Right ventricle myocardium superior (tissue), 1 donor: ENCODE measurements at places on chromosomes 12 and 14. TPM values are rescaled to one million over a fixed set of nuclear protein-coding genes. Genes with fewer than 3 reads are reported as not detected.

- no peak for DNase-seq
These were observed 166.7 kb downstream of the RIMBP2 start for GRCh38 chr12:130549361-130549760.

The STAB2 gene
- total RNA-seq, result 0.05 TPM

The BATF gene
- 0.62 TPM for total RNA-seq

- DNase-seq, result no peak
These were observed 30.7 kb downstream of the MAGOHB start for GRCh38 chr12:10582704-10583103.

DNA sequence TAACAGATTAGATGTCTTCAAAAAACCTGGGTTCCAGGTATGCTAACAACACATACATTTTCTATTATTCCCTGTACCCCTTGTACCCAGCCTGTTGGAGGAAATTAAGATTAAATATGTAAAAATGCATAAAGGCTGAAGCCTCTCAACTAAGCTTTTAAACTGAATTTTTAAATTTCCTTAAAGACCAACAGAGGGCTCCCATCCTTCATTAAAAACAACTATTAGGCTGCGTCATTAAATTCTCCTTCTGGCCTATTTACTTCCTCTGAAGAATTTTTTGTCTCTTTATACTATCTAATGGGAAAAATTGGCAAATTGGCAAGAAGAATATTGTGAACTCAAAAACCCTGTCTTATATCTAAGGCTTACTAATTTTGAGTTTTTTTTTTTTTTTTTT lies 21.8 kb downstream of the SENP1 start:
- DNase-seq, result no peak

DNA sequence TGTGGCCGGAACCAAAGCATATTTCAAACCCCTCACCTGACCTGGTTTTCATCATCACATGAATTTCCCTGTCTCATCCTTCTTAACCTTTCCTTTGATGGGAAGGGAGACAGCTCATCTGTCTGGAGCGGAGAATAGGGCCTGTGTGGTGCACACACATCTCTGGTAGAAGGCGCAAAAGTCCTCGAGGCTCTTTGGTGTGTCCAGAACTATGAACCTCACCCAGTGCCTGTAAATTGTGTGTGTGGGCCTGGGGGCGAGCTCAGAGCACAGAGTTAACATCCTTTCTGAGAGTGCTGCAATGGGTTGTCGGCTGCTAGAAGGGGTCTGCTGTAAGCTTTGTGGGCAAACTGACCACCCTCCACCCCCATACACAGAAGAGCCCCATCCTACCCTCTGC lies 749 bp downstream of the GALNT6 start:
- DNase-seq, result no peak

The LRTM2 gene
- total RNA-seq, result not detected

GRCh38 chr14:27056586-27056985 lies 458.8 kb upstream of the NOVA1 start:
- no peak for DNase-seq

DNA sequence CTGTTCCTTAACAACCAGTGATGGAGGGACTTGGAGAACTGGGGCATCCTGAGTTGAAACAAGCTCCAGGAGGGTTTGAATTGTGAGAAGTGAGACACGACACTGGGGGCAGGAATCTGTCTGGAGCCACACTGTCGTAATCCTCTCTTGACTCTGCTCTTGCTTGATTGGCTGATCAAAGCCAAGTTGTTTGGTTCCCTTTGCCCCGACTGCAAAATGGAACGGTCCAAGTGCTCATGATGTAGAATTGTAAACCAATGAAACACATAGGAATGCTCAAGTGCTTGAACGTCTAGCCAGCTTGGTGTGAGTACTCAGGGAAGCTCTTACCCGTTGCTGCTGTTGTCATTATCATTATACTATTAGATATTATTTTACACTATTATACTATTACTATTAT lies 98.1 kb downstream of the TMEM132C start:
- DNase-seq, result no peak

The MYL2 gene
- total RNA-seq, result 13,587 TPM

The HOXC10 gene
- not detected for total RNA-seq

The ERP27 gene
- 0.24 TPM for total RNA-seq

DNA sequence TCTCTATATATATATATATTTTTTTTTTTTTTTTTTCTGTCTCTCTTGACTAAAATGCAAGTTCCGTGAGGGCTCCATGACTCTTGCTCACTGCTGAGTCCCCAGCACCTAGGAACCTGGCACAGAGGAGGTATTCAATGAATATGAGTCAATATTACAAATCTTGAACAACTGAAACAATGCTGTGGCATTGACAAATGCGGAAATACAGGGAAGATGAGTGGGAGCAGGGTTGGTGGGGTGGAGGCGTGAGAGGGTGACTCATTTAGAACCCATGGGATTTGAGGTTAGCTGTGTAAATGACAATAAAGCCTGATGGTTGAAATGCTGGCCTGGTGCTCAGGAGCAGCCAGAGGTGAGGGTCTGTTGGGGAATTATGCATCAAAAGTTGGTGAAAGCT lies 121.7 kb upstream of the FUT8 start:
- DNase-seq, result no peak

The RDH16 gene
- total RNA-seq, result 0.24 TPM

GRCh38 chr12:18932211-18932610 lies 194.3 kb downstream of the CAPZA3 start:
- DNase-seq, result no peak

The HELB gene
- total RNA-seq, result 0.81 TPM

- DNase-seq, result no peak
These were observed 297.5 kb downstream of the RPAP3 start for GRCh38 chr12:47408171-47408871.

- no peak for DNase-seq
These were observed 105.8 kb downstream of the PRIMA1 start for GRCh38 chr14:93682459-93682858.

The RAB3IP gene
- 20.3 TPM for total RNA-seq

GRCh38 chr12:12720672-12721161 lies 3.5 kb downstream of the CDKN1B start:
- no peak for DNase-seq

GRCh38 chr14:102474934-102475333 lies 34.6 kb downstream of the ANKRD9 start:
- DNase-seq, result peak; percentile 90

GRCh38 chr12:17609153-17609552 lies 480.8 kb downstream of the RERGL start:
- no peak for DNase-seq

GRCh38 chr14:34211732-34212131 lies 250.3 kb downstream of the SPTSSA start:
- DNase-seq, result no peak

DNA sequence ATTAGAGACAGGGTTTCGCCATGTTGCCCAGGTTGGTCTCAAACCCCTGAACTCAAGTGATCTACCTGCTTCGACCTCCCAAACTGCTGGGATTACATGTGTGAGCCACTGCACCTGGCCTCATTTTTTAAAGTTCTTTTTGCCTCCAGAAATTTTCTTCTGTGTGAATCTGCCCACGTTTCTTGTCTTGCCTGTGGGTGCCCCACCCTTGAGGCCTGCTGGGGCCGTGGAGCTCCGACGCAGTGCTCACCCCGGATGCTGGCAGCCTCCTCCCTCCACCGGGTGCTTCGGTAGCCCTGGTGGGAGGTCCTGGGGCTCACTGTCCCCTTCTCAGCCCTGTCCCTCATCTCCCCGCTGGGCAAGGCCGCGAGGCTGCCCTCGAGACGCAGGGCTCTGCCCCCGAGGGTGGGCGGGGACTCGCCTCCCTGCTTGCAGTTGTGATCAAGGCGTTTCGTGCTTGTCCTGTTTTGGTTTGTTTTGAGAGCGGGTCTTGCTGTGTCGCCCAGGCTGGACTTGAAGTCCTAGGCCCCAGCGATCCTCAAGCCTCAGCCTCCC lies 19.5 kb upstream of the CRIP2 start:
- DNase-seq, result no peak

DNA sequence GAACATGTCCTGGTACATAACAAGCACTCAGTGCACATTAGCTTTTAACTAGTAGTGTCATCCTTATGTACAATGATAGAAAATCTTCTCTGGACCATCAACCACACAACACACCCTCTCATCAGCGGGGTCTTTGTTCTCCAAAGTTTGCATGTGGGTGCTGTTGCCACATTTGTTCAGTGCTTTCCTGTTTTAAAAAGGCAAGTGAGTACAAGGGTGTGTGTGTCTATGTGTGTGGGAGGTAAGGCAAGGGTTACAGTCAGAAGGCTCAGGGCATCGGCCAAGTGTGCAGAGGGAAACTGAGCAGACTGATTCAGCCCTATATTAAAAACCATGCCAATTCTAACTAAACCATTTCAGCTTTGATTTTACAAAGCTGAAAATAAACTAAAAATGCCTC lies 17.9 kb downstream of the KRT76 start:
- no peak for DNase-seq

GRCh38 chr12:98018836-98019235 lies 496.6 kb upstream of the TMPO start:
- no peak for DNase-seq

DNA sequence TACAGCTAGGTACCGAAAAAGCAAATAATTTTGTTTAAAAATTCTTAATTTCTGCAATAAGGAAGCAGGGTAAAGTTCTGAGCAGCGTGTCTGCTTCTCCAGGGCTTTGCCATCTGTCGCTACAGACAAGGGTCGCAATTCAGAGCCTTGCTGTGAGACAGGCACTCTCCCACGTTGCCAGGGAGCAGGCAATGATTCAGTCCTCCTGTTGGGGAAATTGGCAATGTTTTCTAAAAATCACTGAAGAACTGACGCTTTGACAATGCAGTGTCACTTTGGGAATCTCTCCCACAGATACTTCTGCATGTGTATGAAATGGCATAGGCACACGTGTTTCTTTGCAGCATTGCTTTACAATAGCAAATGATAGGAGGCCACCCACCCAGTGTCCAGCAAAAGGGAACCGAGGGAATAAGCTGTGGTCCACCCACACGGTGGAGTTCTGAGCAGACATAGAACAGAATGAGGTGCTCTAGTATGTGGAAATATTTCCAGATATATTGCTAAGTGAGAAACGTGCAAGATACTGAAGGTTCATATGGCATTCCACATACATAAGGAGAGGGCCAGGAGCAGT lies 16.0 kb upstream of the HIP1R start:
- no peak for DNase-seq

The KLRC1 gene
- total RNA-seq, result not detected

The LMO3 gene
- total RNA-seq, result 2.3 TPM

- DNase-seq, result peak; percentile 92
These were observed at the start of the genes GATC and TRIAP1 for GRCh38 chr12:120445911-120446843. GATC (plus strand) TSS chr12:120446444; CDS start chr12:120446481, 37 bp downstream. TRIAP1 (minus strand) TSS chr12:120446384; CDS start chr12:120446372, 12 bp downstream.

GRCh38 chr12:30945443-30946164 lies 19.1 kb downstream of the TSPAN11 start:
- DNase-seq, result no peak

The RBP5 gene
- 0.46 TPM for total RNA-seq

The LBHD2 gene
- not detected for total RNA-seq

- DNase-seq, result no peak
These were observed 218.7 kb upstream of the NOS1 start for GRCh38 chr12:117580015-117580717.

The TCL1B gene
- not detected for total RNA-seq

- peak; percentile 54 for DNase-seq
These were observed 7.8 kb downstream of the ZDHHC22 start for GRCh38 chr14:77133720-77134338.

GRCh38 chr12:60211244-60211643 lies 615.4 kb downstream of the SLC16A7 start:
- no peak for DNase-seq

The SSPN gene
- total RNA-seq, result 51.5 TPM

DNA sequence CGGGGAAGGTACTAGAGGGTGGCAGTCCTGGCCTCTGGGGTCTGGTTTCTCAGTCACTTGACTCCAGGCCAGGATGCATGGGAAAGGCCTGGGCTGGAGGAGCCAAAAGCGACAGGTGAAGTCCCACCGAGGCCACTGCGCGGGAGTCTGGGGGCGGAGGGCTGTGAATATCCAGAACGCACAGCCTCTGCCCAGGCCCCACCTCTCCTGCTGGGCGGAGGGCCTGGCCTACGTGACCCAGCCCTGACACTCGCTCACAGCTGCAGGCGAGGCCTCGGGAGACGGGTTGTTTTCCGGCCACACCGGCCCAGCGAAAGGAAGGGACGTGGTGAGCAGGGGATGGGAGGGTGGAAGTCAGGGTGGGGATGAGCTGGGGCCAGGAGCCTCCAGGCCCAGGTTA lies 91.2 kb downstream of the RFLNA start:
- DNase-seq, result peak; percentile 76

GRCh38 chr12:109358154-109358869 lies 10.6 kb downstream of the MYO1H start:
- no peak for DNase-seq

DNA sequence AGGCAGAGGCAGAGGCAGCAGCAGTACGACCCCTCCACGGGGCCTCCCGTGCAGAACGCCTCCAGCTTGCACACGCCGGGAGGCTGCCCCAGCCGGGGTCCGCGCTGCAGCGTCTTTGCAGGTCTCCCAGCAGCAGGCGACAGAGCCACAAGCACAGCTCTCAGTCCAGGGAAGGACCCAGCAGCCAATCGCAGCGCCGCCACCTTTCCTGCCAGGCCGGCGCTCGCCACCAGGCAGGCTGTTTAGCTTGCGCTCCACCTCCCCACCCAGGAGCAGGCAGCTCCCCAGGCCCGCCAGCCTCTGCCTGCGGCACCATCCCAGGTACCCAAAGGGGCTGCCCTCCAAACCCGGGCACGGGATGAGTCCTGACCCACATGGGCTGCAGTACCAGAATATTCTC lies 25.2 kb downstream of the DDX51 start:
- no peak for DNase-seq

DNA sequence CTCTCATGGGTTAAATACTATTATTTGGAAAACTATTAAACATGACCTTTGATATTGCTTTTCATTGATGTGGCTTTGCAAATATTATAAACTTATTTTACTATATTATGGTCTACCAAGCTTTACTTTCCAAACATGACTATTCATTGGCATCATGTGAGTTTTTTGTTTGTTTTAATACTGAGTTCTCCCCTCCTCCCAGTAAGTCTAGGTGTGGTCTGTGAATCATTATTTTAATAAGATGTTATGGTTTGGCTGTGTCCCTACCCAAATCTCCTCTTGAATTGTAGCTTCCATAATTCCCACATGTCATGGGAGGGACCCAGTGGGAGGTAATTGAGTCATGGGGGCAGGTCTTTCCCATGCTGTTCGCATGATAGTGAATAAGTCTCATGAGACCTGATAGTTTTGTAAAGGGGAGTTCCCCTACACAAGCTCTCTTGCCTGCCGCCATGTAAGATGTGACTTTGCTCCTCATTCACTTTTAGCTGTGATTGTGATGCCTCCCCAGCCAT lies 80.0 kb downstream of the BORCS5 start:
- no peak for DNase-seq

DNA sequence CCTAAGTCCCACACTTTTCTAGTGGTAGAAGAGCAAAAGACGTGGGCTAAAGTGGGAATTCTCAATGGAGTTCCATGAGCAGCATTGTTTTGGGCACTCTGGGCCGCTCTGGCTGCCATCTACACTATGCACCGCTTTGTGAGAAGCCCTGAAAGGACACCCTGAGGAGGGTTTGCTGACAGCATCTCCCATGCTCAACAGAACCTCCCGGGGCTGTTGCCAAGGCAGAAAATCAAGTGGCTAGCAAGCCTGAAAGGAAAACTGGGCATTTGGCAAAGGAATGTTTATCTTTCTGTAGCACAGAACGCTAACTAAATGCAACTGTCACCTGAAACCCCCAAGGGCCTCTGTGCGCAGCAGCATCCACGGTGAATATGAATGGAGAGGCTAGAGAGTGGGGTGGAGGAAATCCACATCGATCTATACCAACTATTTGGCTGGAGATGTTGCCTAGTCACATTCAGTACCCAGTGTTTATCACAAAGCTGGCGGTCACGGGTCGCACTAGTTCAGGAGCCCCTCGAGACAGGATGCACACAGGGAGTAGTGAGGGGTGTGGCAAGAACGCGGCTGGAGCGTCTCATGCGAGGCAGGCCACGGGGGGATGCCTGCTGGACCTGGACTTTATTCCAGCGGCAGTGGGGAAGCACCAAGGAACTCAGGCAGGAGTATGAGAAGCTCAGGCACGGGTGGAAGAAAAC lies 14.2 kb downstream of the APPL2 start:
- no peak for DNase-seq
